ENCODE measurements at places on chromosomes 2 and 18.
A peak's percentile ranks its signal among the peaks of the same experiment; 100 is the strongest.

GRCh38 chr2:106168657-106169056 is 25.4 kb downstream of the UXS1 start:
- no peak for DNase-seq

DNA sequence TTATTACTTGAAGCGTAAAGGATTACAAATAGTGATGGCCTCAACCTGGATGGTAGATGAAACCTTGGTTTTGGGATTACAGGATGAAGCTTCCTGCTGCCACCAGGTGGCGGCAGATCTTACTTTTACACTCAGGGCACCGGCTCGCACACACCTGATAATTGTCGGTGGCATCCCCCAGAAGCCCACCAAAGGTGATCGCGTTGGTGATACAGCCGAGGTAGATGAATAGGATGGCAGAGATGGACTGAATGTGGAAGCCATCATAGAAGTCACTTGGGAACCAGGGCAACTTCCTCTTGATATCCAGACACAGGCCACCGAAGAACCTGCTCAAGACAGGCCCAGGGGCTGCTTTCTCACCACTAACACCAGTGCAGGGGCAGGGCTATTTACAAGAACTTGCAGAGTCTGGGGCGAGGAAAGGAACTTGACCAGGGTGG is 51.8 kb downstream of the MTHFD2 start:
- peak; percentile 12 for DNase-seq

DNA sequence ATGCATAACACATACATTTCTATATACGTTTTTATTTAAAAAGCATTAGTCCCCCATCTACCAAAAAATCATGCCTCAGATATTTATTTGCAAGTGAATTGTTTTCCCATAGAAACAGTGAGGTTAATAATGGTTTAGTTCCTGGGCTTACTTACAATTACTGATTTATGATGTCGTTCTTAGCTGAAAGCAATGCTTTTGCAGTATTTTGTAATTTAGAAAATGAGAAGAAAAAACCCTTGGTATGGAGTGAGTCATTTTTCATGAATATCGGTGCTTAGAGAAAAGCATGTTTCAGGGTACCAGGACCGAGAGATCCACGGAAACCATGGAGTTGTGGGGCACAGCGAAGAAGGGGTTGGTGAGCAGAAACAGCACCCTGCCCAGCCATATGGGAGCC is 12.0 kb upstream of the CDK15 start:
- DNase-seq: no peak

DNA sequence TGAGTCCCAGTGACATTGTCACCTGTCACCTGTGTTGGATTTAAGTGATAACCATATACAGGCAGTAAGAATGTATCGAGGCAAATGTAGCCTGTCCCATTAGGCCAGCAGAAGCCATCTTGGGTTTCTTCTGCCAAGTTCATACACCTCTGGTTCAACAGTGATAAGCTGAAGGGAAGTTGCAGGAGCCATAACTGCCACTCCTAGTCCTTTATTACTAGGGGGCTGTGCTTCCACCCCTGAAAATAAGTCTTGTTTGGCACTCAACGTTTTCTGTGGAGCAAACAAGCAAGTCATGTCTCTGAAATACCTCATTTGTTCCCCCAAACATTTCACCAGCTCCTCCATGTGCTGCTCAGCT is 58.1 kb upstream of the ALPP start:
- no peak for DNase-seq

DNA sequence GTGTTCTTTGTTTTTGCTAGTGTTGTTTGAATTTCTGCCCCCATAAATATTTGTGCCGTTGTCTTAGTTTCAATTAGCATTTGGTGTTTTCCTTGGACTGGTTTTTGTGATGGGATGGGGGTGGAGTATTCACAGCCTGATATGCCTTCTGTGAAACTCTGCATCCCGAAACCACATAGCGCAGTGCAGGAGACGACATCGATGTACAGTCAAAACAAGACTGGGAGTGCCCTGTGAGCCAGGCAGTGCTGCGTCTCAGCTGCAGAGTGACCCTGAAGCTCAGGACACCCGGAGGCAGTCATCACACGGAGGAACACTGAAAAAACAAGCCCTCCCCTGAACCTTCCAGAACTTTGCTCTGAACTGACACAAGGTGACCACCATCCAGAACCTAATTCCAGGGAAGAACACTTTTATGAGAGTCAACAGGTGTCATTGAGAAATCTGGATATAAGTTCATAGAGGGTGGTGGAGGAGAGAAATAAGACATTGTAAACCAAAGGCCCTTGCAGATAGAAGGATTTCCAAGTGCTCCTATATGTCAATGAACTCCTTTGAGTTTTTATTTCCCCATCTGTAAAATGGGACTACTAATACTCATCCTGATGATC is 61.2 kb upstream of the CABLES1 start:
- DNase-seq: no peak

- DNase-seq: no peak
These were observed 117.0 kb upstream of the ARL5A start for GRCh38 chr2:151945186-151945585.

DNA sequence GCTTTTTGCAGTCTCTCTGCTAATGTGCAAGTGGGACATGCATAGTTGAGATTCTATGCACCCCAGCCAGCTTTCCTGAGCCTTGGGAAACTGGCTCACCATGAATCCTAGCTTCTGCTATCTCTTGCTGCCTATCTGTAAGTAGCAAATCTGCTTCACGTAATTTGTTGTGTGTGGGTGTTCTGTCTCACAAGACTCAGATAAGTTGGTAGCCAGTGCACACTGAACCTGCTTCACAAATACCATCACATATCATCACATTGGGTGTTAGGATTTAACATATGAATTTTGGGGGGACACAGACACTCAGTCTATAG is 13.9 kb upstream of the VRK2 start:
- no peak for DNase-seq

DNA sequence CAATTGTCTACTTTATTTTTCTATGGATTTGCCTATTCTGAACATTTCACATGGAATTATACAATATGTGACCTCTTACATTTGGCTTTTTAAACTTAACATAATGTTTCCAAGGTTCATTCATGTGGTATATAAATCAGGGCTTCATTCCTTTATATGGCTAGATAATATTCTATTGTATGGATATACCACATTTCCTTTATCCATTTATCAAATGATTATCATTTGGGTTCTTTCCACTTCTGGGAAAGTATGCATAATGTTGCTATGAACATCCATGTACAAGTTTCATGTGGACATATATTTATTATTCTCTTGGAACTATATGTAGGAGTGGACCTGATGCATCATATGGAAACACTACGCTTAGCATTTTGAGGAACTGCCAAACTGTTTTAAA is 99.7 kb upstream of the NCKAP5 start:
- DNase-seq: no peak

GRCh38 chr2:240920783-240921231 is 14.7 kb downstream of the CROCC2 start:
- DNase-seq: no peak

GRCh38 chr2:187994464-187995331 is 297.0 kb upstream of the GULP1 start:
- DNase-seq: no peak

DNA sequence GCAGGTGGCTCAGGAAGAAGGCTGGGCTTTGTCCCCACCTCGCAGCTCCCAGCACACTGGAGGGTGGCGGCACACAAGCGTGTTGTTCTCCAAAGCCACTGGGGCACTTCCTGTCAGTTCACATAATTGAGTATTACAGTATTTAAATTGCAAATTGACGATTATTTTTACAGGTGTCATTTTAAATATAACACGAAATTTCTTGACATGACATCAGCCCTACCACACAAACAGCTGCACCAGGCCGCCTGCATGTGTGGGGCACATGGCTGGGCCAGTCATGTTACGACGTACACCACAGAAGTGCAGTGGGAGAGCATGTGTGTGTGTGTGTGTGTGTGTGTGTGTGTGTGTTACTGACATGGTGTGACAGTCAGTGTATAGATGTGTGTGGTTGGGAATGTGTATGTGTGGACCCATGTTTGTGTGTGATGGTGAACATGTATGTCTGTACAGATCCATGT is 155.6 kb downstream of the TTC32 start:
- no peak for DNase-seq

DNA sequence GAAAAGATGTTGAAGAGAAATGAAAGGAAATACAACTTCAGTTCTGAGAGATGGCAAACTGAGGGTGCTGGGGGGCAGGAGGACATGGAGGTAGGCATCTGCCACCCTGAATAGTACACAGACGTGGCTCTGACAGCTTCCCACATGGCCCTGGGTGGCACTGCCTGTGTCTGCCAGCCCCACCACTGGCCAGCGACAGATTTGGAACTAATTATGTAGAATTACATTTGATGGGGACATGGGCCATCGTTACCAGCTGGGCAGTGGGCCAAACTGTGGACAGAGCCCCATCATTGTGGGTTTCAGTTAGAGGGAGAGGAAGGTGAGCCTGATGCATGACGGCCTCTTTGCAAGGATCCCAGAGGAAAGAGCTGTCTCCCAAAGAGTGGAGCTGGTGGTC is 216.0 kb upstream of the HAAO start:
- no peak for DNase-seq

DNA sequence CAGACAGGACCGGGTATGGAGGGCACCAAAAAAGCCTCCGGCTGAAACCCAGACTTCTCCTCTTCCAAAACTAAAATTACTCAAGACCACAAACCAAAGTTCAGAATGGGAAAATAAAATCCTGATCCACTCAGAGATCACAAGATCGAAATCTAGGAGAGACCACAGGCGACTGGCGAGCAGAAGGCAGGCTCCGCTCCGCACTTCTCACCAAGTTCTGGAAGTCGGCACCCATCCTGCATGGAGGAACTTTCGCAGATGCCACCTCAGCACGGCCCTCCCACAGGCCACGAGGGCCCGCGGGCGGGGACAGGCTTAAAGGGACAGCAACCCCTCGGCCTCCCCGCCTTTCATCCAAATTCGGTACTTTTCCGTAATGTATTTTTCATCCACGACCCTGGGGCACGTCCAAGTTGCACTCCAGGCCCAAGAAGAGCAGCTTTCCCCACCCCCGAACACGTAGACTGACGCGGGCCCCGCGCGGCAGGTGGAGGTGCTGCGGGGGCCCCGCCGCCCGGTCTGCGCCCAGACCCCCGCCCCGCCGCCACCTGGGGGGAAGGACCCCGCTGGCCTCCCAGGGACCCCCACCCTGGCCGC is 43.7 kb downstream of the HDLBP start:
- DNase-seq: no peak

DNA sequence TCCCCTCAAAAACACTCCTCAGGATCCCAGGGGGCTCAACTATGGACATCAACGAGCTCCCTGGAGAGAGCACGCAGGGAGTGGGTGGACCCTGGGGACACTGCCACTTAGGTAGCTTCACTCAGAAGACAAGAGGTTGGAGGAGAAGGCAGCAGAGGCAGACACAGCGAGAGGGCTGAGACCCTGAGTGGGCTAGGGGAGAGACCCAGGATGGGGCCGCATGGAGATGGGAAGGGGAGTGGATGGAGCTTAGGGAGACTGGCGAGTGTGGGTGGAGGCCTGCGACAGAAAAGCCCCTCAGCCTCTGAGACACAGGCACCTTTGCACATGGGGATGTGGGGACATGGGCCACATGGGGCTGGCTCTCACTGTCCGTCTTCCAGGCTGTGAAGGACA is 70.9 kb downstream of the ASB1 start:
- DNase-seq: no peak

- DNase-seq: no peak
These were observed 27.8 kb downstream of the DNMT3A start for GRCh38 chr2:25313711-25314513.

DNA sequence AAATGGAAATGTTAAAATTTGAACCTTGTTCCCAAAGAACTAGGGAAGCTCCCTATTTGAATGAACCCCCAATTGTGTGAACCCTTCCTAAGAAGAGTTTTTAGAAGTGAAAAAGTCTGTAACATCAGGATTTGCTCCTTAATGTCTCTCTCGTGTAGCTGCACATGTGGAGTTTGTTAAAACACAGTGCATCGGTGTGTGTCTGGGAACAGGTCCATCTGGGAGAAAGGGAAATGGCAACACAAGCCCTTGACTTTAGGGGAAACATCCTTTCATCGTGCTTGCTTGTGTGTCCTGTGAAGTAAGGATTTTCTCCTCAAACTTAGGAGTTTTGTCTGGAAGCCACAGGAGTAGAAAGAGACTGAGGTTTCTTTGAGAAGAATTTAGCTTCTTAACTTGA is 203.9 kb downstream of the PRKCE start:
- no peak for DNase-seq

- DNase-seq: no peak
These were observed 447.6 kb upstream of the POU3F3 start for GRCh38 chr2:104406261-104406726.

DNA sequence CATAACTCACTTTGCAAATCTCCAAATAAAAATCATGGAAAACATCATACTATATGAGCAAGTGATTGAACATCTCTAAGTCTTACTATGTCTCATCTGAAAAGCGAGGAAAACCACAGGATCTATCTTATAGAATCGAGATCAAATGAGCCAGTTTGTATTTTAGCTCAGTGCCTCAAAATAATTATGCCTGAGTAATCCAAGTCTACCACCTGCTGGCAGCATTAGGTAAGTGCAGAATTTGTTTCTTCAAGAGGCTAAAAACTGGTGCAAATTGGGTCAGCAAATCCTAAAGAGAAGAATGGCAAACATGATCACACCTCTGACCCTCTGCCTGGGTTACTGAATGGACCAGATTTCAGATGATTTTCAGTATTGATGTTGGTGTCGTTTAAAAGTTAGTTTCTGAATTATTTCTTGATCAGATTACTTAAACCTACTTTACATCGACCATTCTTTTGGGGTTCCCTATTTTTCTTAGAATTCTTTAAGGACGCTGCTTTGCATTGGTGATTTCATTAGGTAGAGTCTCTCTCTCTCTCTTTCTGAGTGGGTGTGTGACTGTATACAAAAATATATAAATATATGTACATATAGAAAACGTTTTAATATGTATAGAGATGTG is 12.7 kb upstream of the FHOD3 start:
- DNase-seq: no peak

DNA sequence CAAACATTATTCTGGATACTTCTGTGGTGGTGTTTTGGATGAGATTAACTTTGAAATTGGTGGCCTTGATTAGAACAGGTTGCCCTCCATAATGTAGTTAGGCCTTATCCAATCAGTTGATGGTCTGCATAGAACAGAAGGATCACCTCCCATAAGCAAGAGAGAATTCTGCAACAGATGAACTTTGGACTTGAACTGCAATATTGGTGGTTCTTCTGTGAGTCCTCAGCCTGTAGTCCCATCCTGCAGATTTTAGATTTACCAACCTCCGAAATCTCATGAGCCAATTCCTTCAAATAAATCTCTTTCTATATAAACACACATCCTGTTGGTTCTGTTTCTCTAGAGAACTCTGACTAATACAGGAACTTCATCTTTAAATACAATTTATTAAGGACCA is 81.9 kb downstream of the IRS1 start:
- DNase-seq: no peak

GRCh38 chr2:37641582-37642171 is 29.8 kb downstream of the CDC42EP3 start:
- DNase-seq: no peak
